T-helper 2 cell (primary cell): ENCODE measurements at places on chromosomes 5 and 9.

GRCh38 chr5:111236995-111237394, 12.8 kb downstream of the CAMK4 start:
- no peak for DNase-seq

GRCh38 chr9:109996936-109997580, 210.9 kb downstream of the C9orf152 start:
- DNase-seq = no peak

- DNase-seq = no peak
Observed at GRCh38 chr5:64958757-64959391, 190.1 kb downstream of the CWC27 start.

GRCh38 chr9:128819716-128820664, 1.7 kb downstream of the ENDOG start:
- DNase-seq = no peak

GRCh38 chr9:36924071-36924470, 110.0 kb downstream of the PAX5 start:
- no peak for DNase-seq
